ENCODE measurements at places on chromosomes 11 and 22. TPM values are rescaled to one million over a fixed set of nuclear protein-coding genes. Genes with fewer than 3 reads are reported as not detected.

SLC43A1 gene
- total RNA-seq = 3.2 TPM

OR52H1 gene
- not detected for total RNA-seq

DNA sequence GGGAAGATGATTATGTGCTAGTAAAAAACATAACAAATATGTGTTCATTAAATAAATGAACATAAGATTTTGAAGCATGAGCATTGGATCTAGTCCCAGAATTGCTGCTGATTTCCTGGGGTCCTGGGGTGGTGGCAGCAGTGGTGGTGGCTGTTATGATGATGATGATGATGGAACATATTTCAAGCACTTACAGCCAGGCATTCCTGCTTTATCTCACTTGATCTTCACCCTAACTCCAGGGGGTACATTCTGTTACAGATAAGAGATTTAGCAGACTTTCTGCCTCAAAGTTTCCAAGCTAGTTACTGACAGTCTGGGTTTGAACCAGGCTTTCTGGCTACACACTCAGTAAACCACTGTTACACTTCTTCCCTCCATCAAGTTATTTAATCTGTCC is 5.2 kb downstream of the TRAPPC4 start:
- DNase-seq = no peak

DNA sequence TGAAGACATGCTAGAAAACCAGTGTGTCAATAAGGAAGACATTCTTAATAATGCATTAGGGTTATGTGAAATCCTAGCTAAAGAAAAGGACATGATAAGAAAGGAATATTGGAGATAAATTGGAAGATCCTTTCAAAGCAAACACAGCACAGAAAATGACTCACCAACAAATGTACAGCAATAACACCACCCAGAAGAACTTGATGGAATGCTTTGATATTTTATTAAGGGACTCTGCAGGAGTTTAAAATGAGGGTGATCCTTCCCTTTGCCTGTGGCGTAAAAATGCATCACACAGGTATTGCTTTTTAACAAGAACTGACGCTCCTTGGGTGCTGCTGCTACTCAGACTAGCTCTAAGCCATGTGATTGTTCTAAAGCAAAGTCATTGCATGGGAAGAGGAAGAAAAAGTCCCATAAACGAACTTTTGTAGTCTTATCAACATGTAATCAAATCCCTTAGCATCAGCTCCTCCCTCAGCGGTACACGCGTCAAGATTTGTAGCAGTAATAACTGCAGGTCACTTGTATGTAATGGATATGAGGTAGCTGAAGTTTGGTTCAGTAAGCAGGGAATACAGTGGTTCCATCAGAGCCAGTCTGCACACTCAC is 48.4 kb upstream of the EED start:
- no peak for DNase-seq

HEPHL1 gene
- not detected for total RNA-seq

DNA sequence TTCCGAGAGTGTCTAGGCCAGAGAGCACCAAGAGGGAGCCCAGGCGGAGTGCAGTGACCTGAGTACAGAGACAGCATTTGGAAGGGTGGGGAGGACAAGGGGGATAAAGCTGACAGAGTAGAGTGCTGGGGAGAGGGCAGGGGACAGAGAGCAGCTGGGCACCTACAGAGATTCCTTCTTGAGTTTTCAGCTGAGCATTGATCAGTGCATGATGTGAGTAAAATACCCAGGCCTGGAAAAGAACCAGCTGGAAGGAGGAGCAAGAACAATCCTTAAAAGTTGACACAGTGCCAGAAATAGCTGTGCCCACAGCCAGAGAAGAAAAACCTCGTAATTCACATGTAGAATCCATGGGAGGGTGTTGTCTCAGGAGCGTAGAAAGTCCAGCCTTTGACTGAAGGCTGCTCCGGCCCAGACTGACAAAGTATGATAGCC is 33.9 kb upstream of the PANX2 start:
- no peak for DNase-seq

GRCh38 chr11:4022669-4023068 is 71.9 kb upstream of the RRM1 start:
- no peak for DNase-seq

RIBC2 gene
- 0.56 TPM for total RNA-seq

- DNase-seq = no peak
These were observed 101.8 kb downstream of the MYO18B start for GRCh38 chr22:25843660-25844405.

DNA sequence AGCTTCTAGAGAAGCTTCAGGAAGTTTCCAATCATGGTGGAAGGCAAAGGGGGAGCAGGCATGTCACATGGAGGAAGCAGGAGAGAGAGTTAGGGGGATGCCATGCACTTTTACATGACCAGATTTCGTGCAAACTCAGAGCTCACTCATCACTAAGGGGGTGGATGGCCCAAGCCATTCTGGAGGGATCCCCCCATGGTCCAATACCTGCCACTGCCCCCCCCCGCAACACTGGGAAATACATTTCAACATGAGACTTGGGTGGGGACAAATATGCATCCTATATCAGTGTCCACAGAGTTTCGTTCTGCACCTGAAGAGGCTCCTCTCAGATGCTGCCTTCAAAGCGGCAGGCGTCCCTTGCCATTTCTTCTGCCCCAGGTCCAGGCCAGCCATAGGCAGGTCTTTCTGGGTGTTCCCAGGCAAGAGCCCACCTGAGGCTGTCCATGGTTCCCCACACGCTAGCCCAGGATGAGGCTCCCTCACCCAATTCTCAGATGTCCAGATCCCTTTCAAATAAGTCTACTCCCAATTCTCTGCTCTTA is 1344.3 kb downstream of the TBC1D22A start:
- DNase-seq = no peak

DNA sequence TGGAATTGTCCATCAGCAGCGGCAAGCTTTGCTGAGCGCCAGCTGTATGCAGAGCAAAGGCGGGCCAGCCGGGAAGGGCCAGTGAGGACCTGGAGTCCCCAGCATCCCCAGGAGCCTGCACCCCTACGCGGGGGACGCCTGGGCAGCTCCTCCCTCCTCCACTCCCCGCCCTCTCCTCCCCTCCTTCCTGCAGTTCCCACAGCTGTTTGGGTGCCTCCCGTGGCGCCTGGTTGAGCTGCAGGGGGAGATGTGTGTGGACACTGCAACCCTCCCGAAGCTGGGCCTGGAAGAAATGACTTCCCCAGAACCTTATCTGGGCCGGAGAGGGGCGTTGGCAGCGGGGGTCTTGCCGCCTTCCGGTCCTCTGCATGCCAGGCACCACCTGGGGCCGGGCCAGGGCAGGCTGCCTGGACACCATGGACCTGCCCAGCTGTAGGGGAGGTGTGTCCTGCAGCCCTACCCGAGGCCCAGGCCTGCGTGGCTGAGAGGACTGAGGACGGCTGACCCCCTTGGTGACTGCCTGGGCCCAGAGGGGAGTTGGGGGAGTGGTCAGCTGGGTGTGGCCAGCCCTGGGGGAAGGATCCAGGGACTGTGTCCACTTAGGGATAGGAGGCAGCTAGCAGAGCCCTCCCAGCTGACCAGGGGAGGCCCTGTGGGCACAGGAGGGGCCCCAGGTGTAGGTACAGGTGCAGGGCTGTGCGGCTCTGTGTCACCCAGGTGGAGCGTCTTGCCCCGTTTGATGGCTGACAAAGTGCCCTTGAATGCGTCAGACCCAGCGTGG is 16.8 kb upstream of the MUC6 start:
- no peak for DNase-seq

DNA sequence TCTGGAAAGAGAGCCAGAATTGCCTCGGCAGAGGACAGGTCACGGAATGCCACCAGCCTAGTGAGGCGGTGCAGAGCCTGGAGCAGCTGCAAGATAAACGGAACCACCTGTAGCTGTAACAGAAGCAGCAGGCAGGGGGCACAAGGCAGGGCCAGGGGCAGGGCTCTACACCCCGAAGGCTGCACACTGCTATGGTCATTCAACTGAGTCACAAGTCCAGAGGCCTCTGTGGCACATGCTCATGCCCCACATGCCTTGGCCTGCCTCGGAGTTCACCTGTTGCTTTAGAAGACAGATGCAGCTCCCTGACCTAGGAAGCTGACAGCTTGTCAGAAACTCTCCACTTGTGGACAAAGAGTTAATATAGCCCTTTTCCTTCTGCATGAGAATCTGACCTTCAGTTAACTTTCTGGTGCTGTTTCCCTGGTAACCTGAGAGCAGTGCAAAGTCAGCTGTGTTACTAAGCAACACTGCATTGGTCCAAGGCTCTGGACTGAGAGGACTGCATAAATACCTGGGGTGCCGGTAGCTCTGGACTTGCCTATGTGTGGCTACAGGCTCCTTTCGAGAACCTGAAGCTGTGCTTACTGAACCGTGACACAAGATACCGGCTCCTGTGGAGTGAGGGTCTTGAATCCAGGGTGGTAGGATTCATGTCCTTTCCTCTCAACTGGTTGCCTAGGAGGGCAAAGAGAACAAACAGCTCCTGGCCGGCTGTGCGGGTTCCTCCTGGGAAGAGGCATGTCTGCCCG is 10.5 kb downstream of the COMMD9 start:
- DNase-seq = no peak

C22orf42 gene
- not detected for total RNA-seq

DNA sequence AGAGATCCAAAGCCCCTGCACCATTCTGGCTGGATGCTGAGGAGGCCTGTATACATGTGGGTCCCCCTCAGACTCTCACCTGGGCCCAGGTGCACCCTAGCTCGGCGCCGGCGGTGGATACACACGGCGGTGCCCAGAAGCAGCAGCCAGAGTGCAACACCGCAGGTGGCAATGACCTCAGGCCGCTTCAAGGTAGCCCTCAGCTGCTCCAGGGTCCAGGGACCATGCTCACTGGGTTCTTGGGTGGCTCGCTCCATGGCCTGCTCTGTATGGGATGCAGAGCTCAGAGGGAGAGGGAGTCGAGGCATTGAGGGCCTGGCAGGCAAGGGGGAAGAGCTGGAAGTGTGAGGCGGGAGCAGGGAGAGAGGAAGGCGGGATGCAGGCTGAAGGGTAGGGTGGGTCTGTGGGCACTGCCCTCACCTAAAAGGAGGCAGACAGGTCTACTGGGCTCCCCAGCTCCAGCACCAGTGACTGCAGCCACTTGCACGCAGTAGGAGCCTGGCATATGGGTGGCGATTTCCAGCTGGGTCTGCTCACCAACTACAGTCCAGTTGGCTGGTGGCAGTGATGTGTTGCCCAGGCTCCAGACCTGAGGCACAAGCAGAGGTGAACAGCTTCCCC is 3.8 kb downstream of the ROBO4 start:
- DNase-seq = no peak

CXCR5 gene
- total RNA-seq = not detected

CCDC116 gene
- total RNA-seq = not detected

DNA sequence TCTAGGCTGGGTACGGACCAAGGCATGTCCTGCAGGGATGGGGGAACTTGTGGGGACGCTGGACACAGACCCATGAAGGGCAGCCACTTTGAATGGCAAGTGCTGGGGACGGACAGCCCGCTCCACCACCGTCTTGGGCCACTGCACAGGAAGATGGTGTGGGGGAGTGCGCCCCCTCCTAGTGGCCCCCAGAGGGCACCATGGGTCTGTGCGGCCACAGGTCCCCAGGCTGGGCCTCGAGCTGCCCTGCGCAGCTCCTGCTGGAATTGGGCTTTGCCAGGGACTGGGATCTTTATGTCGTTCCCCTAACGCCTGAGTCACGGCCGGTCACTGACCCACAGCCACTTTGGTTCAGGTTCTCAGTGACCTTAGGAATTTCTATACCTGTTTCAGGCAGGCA is 44.4 kb downstream of the NAT10 start:
- no peak for DNase-seq

All from MG63 (cell line).